ENCODE measurements at places on chromosomes 7 and 10. TPM values are rescaled to one million over a fixed set of nuclear protein-coding genes. Genes with fewer than 3 reads are reported as not detected.

Gene KBTBD2
- total RNA-seq, result 62.8 TPM

DNA sequence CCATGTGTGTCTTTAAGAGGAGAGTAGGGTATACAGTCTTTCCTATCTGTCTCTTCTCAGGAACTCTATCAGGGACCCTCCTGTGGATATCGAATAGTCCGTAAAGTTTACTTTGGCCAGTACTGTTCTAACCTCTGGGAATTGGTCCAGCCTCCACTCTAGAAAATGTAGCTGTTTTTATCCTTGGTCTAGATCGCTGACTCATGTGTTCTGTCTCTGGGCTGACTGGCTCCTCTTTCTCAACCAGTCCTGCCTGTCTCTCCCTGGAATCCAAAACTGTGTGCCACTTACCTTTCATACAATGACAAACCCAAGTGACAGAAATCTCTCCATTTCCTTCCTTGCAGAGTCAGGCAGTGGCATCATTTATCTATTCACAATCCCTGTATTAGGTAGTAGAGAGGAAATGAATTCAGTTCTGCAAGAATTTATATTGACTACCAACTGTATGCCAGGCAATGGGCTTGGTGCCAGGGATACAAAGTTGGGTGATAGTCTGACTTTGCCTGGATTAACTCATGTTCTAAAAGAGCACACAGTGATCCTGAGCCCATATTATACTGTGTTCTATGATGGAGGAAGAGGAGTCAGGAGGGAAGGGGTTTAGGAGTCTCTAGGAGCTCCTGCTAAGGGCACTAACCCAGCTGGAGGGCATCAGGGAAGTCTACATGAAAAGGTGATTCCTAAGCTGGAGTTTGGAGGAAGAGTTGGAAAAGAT lies 232.7 kb downstream of the LRMDA start:
- H3K4me3 ChIP-seq, result no peak overlapping the region
- H3K27ac ChIP-seq, result no peak overlapping the region
- no peaks in the 10 kb centered on the region for H3K4me1 ChIP-seq
- H3K36me3 ChIP-seq, result no peaks in the 10 kb centered on the region
- H3K27me3 ChIP-seq, result no peaks in the 10 kb centered on the region
- no peak for DNase-seq

- H3K27me3 ChIP-seq, result no peaks in the 10 kb centered on the region
- H3K36me3 ChIP-seq, result no peaks in the 10 kb centered on the region
- no peak overlapping the region for H3K4me3 ChIP-seq
- H3K27ac ChIP-seq, result no peak overlapping the region
Measured at GRCh38 chr7:50085344-50085743, 7.7 kb downstream of the ZPBP start.

GRCh38 chr10:131246775-131247174 lies 64.7 kb downstream of the TCERG1L start:
- H3K27ac ChIP-seq, result no peak overlapping the region
- H3K27me3 ChIP-seq, result no peaks in the 10 kb centered on the region
- no peak for DNase-seq
- no peak overlapping the region for H3K4me3 ChIP-seq
- no peaks in the 10 kb centered on the region for H3K4me1 ChIP-seq
- no peaks in the 10 kb centered on the region for H3K36me3 ChIP-seq

- no peaks in the 10 kb centered on the region for H3K27me3 ChIP-seq
- no peak overlapping the region for H3K27ac ChIP-seq
- no peak overlapping the region for H3K4me3 ChIP-seq
- H3K36me3 ChIP-seq, result peaks cover 6% of the 10 kb centered on the region
Measured at GRCh38 chr7:2087744-2088143, 145.0 kb downstream of the MAD1L1 start.

- no peaks in the 10 kb centered on the region for H3K4me1 ChIP-seq
- no peaks in the 10 kb centered on the region for H3K27me3 ChIP-seq
- no peaks in the 10 kb centered on the region for H3K36me3 ChIP-seq
- H3K27ac ChIP-seq, result no peak overlapping the region
- no peak overlapping the region for H3K4me3 ChIP-seq
Measured at GRCh38 chr10:119762805-119763798, 37.3 kb downstream of the INPP5F start.
